Non-pigmented ciliary epithelial cell (primary cell): ENCODE measurements at places on chromosomes 5 and 9.

DNA sequence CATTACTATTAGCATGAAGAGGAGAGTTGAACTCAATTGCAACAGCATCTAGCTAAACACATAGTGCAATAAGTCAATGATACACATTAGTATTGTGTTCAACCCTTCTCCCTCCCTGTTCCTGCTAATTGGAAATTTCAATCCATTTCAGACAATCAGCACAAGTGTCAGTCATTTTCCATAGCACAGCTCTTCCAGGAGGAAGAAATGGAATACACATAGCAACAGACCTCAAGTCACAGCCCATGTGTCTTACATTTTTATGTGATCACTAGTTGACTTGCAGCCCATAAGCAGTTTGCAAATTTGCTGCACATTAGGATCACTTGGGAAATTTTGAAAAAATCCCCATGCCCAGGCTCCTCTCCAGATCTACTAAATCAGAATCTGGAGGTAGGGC, 636.9 kb downstream of the TLE4 start:
- no peak for DNase-seq

GRCh38 chr5:63524281-63524680, 438.0 kb downstream of the HTR1A start:
- DNase-seq, result no peak

DNA sequence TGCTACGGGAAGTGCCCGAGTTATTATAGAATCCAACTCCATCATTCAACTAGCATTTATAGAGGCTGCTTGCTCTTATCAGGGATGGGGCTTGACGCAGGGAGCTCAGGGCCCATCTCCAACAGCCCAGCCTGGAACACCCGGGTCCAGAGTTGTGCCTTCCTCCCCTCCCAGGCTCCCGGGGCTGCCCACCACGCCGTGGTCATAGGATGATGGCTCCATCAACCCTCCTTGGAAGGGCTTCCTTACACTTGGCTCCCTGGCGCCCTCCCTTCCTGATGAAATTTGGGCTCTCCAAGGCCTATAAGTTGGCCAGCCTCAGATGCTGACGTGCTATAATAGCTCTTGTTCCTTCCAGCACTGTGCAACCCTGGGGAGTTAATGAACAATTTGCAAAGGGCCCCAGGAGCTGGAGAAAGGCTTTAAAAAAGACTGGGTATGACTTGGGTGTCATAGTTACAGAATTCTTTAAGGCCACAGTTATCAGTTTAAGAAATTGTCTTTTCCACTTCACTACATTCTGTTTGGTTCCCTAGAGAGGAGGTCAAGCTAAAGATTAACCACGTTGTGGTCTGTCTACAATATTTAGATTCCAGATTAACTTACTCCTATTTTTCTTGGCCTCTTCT, 42.5 kb upstream of the GADD45G start:
- peak; percentile 18 for DNase-seq

- no peak for DNase-seq
Observed at GRCh38 chr9:127976498-127976897, 4.3 kb downstream of the EEIG1 start.

DNA sequence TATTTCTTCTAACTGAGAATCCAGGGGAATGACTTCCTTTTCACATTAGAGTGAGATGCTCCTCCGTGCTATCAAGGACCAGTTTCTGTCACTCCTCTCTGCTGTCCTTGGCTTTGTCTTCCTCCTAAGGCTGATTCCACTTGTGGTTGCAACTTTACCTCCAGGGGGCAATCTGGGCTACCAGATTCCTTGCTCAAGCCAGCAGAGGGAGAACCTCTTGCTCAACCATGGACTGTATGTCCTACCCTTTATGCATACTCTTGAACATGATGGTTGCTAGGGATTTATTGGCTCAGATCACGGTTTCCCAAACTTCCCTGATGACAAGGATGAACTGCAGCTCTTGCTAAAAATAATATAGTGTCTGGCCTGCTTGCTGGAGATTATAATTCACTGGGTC, 24.0 kb downstream of the NNT start:
- DNase-seq, result no peak

DNA sequence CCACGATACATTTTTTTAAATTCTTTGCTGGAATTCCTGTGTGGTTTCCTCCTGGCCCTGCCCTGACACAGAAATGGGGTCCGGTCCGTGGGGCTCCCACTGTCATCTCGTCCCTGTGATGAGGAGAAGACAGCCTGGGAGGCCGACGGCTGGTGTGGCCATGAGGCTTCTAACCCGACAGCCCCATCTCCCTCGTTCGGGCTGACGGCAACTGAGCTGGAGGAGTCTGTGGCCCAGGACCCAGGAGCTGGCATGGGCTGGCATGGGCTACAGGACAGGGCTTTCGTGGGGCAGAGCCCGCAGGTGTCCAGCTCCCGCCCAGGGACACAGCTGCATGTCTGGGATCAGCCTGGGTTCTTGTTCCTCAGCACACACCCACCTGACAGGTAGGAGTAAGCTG, 13.8 kb downstream of the LCN9 start:
- no peak for DNase-seq

- no peak for DNase-seq
Observed at GRCh38 chr9:25322142-25322541, 356.1 kb downstream of the TUSC1 start.

DNA sequence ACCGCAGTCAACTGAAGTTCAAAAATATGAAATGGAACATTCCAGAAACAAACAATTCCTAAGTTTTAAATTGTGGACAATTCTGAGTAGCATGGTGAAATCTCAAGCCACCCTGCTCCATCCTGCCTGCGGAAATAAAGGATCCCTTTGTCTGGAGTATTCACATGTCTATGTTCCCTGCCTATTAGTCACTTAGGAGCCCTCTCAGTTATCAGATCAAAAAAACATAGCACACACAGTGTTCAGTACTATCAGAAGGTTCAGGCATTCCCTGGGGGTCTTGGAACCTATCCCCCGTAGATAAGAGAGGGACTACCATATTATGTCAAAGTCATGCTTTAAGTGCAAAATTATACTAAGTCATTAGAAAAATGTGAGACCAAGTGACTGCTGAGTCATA, 300.8 kb downstream of the SEMA5A start:
- no peak for DNase-seq

DNA sequence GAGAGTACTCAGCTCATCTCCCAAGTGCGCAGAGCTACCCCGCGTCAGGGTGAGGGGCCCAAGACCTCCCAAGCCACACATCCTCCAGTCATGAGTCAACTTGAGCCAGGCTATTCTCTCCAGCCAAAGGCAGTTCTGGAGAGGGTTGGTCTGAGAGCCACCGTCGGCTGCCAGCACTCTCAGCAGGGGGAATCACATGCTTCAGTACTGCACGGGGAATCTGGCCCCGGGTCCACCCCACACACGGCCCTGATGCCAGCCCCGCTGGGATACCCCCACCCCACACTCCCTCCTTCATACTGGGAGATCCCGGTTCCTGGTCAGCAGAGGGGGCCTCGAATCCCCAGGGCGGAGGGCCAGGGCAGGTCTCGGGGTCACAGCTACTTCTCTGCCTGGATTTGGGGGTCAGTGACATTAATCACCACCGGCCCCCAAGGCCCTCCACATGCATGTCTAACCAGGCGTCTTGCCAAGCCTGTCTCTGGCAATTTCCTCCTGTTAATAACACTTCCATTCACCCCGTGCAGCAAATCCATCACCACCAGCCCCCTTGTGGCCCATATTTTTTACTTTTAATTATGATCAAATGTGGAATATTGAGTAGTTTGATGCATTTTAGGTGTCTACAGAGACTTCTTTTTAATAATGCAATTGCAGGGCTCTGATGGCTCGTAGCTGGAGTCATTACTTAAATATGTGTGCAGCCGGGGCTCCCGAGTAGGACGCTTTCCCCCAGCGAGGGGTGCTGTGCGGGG, 102.9 kb upstream of the PPP1R26 start:
- no peak for DNase-seq

DNA sequence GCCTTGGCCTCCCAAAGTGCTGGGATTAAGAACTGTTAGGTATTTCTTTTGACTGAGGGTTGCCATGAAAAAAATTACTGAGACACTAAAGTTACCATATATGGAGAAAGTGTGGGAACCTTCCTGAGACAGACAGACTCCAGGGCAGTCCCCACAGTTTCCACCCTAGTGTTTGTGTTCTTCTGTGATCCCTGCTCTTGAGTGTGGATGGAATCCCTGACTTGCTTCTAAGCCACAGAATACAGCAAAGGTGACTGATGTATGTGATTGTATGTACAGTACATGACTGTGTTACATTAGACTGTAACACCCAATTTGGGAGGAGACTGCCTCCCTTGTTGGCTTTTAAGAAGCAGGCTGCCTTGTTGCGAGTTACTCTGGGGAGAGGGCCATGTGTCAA, 24.7 kb upstream of the ADAM19 start:
- no peak for DNase-seq

- no peak for DNase-seq
Observed at GRCh38 chr5:100517301-100517974, 17.7 kb upstream of the FAM174A start.

- DNase-seq, result no peak
Observed at GRCh38 chr5:167934551-167934971, 356.9 kb upstream of the WWC1 start.

GRCh38 chr5:133794771-133795415, 173.5 kb downstream of the C5orf15 start:
- no peak for DNase-seq

DNA sequence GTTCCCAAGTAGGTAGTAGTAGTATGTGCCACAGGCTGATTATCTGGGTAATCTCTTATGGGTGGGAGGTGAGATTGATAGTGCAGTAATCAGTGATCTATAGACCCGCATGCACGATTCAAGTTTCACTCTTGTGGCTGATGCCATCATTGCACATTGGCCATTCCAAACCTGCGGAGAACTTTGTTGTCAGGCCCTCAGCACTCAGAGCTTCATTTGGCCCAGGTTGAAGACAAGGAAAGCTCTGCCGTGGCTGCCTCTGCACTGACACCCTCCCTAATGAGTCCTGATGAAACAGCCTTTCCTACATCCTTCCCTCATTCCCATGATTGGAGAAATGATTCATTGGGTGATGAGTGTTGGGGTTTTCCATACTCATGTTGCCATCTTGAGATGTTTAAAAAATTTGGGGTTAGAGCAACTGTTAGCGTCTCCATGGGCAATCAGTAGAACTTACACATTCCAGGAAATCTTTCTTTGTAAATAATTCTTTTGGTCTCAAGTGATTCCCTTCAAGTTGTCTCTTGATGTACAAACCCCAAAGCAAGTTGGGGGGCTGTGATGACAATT, 22.9 kb downstream of the PROP1 start:
- DNase-seq, result no peak

DNA sequence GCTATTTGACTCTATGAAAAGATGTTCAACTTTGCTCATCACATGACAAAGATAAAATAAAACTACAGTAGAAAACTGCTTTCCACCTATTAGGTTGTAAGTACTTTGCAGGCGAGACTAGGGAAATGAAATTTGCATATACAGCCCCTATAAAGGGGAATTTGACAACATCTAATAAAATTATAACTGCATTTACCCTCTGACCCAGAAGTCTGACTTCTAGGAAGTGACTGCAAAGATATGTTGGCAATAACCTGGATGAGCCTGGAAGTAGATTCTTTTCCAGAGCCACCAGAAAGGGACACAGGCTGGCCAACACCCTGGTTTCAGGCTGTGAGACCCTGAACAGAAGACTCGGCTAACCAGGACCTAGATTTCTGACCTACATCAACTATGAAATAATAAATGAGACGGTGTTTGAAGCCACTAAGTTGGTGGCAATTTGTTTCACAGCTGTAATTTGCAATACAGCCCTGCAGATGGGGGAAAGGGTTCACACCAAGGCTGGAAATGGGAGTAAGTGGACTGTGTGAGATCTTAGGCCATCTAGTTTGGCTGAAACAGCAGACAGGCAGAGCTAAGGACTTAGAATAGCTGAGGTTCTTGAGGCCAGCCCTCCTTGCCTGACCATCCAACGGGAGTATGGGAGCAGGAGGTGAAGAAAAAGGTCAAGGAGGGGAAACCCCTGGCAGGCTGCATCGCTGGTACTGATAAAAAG, 106.6 kb downstream of the SIL1 start:
- DNase-seq, result no peak

- no peak for DNase-seq
Observed at GRCh38 chr5:136006761-136007251, 22.0 kb upstream of the TGFBI start.

DNA sequence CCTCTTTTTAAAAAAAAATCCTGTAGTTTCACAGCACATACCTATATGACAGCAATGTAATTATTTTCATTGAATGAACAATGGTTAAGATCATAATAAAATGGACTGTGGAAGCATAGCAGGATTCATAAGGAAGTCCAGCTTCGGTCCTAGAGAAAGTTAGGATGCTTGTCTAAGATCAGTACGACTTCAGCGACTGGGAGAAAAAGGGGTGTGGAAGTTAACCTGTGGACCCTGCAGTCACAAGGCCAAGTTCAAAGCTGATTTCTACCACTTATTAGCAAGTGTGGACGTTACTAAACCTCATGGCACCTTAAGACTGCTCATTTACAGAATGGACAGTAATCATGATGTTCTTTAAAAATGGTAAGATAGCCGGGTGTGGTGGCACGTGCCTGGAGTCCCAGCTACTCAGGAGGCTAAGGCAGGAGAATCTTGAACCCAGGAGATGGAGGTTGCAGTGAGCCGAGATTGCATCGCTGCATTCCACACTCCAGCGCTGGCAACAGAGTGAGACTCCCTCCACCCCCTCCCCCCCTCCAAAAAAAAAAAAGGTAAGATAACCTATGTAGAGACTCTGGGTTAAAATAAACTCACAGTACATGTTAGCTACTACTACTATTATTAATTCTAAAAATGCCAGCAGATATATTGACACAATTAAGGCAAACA, 71.6 kb upstream of the PCA3 start:
- no peak for DNase-seq

DNA sequence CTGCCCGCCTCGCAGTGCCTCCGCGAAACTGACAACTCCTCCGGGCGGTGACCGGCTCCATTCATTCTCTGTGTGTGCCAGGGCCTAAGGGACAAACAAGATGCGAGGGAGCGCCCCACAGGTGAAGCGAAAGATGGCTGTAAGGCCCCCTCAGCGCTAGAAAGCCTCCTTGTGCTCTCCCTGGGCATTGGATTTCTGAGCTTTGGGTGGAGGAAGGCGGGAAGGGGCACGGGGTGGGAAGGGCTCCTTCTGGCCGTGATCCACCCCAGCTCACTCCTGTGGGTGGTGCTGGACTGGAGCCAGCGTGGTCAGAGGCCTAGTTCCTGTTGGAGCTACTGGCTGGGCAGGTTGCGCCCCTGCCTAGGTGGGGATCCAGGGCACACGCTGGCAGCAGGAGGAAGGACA, 943 bp downstream of the GALNT12 start:
- no peak for DNase-seq

DNA sequence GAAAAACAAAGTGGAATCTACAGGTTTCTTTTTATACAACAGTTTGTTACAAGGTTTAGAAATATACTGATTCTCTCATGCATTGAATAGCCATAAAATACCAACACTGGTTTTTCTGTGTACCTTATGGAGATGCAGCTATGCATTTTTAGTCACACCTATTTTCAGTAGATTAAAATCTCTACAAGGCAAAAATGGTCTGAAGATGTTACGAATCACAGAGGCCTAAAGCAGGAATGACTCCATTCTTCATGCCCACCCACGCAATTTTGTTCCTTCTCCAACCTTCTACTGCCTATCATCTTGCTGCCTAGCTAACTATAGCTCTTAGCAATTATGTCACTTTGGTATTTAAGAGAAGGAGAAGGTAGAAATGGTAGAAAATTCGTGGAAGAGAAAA, 9.9 kb downstream of the PLK2 start:
- DNase-seq, result no peak
